G401 (cell line): ENCODE measurements at places on chromosomes 1 and 21. TPM values are rescaled to one million over a fixed set of nuclear protein-coding genes. Genes with fewer than 3 reads are reported as not detected.

DNA sequence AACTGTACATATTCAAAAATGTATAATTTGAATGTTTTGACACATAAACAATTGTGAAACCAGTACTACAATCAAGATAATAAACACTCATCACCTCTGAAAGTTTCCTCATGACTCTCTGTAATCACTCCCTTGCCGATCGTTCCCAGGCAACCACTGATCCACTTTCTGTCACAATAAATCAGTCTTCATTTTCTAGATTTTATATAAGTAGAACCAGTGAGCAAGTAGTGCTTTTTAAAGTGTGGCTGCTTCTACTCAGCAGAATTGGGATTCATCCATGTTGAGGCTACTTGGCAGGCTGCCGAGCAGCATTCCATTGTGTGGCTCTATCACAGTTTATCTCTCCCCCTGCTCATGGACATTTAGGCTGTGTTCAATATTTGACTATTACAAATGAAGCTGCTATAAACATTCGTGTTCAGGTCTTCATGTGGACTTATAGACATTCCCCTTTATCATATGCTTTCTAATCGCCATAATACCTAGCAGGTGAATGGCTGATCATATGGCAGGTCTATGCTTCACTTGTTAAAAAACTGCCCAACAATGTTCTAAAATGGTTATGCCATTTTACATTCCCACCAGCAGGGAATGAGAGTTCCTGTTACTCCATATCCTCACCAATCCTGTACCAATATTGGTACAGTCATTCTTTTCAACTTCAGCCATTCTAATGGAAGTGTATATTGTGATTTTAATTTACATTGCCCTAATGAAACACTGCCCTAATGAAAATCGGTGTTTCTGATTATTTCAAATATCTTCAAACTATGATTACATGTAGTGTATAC is 20.5 kb downstream of the TEX38 start:
- DNase-seq: peak; percentile 68

- DNase-seq: no peak
These were observed 491.5 kb upstream of the B3GALT2 start for GRCh38 chr1:193677874-193678273.

- DNase-seq: no peak
These were observed 2.1 kb upstream of the ZC3H12A start for GRCh38 chr1:37472281-37472680.

- DNase-seq: no peak
These were observed 18.3 kb downstream of the SPSB1 start for GRCh38 chr1:9311029-9311428.

- no peak for DNase-seq
These were observed 30.5 kb downstream of the CACNA1E start for GRCh38 chr1:181513786-181514297.

GRCh38 chr1:54134295-54134694 is 18.5 kb downstream of the CDCP2 start:
- DNase-seq: no peak

DNA sequence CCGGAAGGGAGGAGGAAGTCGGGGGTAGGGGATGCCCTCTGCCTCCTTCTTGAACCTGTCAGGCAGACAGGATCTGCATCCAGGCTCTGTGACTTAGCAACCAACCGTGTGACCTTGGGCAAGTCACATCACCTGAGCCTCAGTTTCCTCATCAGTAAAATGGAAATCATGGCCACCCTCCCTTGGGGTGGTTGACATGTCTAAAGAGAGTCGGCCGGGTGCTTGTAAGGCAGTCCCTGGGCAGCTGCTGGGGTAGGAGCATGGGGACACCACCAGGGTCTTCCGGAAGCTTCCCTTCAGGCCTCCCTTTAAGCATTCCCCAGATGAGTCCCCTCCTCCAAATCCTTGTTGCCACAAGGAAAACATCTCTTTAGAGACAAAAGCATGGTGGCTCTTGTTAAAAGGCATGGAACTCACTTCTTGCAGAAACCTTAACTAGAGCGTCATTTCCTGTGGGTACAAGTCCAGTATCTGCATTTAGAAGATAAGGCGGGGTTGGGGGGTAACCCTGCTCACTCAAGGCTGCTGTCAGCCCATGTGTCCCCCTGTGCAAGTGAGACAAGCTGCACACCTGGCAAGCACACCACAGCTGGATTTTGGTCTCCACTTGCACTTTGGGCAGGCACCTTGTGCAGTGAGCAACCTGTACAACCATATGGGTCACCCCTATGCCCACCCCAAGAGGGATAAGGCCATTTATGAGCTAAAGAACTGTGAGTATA is 10.4 kb downstream of the CLCNKB start:
- DNase-seq: no peak

DNA sequence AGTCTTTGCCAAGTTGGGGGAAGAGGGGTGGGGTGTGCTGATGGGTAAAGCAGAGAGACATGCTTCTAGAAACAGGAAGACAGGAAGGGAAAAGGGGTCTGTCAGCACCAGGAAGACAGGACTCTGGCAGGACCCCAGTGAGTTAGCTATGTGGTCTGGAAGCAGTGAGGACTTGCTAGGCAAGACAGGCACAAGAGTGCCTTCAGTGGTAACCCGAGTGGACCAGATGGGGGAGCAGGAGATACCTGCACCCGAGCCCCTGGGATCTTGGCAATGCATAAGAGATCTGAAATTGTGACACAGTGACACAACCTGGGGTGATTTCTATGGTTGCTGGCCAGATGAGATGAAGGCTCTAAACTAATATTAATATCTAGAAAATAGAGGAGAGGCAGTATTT is 7.0 kb downstream of the TLR5 start:
- no peak for DNase-seq

DNA sequence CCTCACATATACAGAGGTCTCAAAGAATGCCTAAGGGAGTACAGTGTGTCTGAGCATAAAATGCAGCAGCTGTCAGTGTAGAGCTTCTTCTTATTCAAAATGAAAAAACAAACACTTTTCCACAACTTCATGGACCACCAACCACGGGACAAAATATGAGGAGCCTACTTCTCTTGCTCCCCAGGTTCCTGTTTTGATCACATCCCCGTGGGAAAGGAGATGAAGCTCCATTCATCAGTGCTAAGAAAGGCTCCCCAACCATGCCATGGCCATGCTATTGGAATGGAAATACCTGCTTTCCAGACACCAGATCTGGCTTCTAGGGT is 383 bp downstream of the CD48 start:
- no peak for DNase-seq

DNA sequence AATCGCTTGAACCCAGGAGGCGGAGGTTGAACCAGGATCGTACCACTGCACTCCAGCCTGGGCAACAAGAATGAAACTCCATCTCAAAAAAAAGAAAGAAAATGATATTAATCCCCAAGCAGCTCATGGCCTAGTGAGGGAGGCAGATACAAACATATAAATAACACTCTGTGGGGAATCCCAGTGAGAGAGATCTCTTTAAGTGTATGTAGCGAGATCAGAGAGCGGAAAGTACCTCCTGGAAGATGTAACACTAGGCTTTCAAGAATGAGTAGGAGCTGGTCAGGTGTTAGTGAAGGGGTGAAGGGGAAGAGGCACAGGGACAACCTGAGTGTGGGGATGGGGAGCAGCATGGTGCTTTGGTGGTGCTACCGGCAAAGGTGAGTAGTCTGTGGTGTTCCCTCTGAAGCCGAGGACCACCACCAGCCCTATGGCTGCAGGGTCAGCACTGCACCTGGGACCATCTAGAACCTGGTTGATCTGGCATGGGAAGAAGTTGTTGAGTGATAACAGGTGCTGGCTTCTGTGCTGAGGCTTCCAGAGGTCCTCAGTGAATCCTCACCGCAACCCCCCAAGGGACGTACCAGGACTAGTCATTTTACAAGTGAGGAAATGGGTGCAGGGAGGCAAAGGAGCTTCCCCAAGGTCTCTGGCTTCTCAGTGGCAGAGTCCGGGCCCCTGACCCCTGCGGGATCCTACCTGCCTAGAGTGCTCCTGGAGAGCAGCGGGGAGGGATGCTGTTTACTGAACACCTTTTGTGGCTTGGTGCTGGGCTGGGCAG is 367.6 kb upstream of the VAMP3 start:
- no peak for DNase-seq

GRCh38 chr1:59232216-59232615 is 64.7 kb upstream of the FGGY start:
- no peak for DNase-seq

- DNase-seq: no peak
These were observed 44.4 kb downstream of the PTPN14 start for GRCh38 chr1:214506972-214507431.

GRCh38 chr1:60470246-60470645 is 396.7 kb upstream of the C1orf87 start:
- no peak for DNase-seq

- no peak for DNase-seq
These were observed 29.1 kb upstream of the LRRC8C start for GRCh38 chr1:89603651-89604413.

The TMEM54 gene
- total RNA-seq: 26.6 and 36.1 TPM in 2 replicates

The OR2L2 gene
- total RNA-seq: not detected in 2 replicates

The NBPF26 gene
- total RNA-seq: 9.1 and 9.7 TPM in 2 replicates

The GJA9 gene
- total RNA-seq: not detected in 2 replicates

The AQP10 gene
- 0.24 TPM in 1 of 2 replicates, not detected in the other for total RNA-seq

The PACC1 gene
- total RNA-seq: 12.4 and 25.2 TPM in 2 replicates

The HPCAL4 gene
- 0.62 and 1.9 TPM in 2 replicates for total RNA-seq

The TMCC2 gene
- 5.4 and 6.2 TPM in 2 replicates for total RNA-seq
